Stimulated activated CD4-positive, alpha-beta T cell treated with anti-CD3 and anti-CD28 coated beads, TNF-alpha, amount 100 ng/mL, for 48 hours (primary cell): ENCODE measurements at places on chromosomes 5 and 9.

DNA sequence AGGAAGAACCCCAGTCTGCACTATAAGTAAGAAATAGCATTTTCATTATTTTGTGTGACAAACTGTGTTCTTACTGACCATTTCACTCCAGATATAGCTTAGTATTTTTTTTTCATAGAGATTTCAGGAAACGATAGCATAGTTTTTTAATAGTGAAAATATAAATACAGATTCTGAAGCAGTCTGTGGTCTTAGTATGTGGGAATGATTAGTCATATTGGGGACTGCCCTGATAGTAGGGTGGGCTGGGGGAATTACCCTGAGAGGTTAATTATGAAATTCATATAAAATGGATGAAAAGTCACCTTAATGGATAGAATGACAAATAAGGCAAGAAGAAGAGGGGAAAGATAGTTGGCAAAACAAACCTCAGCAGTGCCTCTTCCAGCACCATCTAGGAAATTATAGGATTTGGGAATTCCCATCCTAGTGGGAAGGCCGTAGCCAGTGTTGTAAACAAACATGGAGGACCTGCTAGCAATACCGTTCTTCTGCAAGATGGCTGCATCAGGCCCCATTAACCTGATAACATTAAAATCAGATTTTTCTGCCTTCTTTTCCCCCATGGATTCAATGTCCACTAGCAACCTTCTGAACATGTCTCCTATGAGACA lies 23.7 kb upstream of the NR3C1 start:
- no peak for DNase-seq

DNA sequence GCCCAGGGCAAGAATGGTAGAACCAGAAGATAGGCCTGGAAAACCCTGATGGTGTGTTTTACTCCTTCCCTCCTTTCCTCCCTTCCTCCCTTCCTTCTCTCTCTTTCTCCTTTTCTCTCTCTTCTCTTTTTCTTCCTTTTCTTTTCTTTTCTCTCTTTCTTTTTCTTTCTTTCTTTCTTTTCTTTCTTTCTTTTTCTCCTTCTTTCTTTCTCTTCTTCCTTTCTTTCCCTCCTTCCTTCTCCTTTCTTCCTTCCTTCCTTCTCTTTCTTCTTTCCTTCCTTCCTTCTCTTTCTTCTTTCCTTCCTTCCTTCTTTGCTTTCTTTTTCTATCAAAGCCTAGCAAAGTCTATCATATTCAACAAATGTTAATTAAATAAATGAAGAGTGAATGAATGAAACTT lies 24.0 kb upstream of the UBE2QL1 start:
- DNase-seq, result no peak

GRCh38 chr5:131419877-131420276 lies 156.0 kb downstream of the CDC42SE2 start:
- DNase-seq, result no peak

DNA sequence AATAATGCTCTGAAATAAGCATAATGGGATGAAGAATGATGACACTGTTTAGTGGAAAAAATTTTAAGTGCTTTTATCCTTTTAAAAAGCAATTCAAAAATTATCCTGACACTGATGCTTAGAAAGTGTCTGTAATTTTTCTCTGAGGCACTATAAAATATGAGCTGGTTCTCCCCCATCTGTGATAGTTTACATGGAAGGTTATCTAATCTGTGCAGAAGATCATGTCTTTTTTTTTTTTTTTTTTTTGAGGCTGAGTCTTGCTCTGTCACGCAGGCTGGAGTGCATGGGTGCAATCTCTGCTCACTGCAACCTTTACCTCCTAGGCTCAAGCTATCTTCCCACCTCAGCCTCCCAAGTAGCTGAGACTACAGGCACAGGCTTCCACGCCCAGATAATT lies 15.2 kb upstream of the TAF11L2 start:
- DNase-seq, result no peak

DNA sequence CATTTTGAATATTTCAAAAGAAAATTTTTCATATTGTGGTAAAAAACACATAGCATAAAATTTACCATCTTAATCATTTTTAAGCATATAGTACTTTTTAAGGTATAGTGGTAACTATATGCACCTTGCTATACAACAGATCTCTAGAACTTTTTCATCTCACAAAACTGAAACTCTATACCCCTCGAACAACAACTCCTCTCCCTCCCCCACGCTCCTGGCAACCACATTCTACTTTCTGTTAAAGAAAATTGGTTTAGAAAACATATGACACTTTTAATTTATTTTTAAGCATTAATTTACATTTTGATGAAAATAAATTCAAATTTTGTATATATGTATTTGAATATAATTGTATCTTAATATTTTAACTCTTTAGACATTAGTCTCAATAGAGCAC lies 147.2 kb upstream of the EFNA5 start:
- no peak for DNase-seq

DNA sequence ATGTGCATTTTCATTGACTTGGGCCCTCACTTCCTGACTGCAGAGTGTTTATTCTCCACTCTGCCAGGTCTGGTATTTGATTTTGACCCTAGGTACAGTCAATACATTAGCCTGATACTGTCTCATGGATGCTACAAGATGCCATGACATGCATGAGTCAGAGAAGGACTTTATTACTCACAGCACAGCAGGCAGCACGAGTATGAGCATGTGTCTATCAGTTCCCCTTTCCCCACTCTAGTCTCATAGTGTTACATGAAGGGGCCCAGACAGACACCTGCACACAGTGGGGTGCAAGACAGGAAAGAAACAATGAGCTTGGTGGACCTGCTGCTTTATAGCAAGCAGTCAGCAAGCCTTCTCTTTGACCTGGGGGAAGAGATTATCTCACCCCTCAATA lies 19.6 kb downstream of the ITGA2 start:
- no peak for DNase-seq

GRCh38 chr5:143355710-143356109 lies 47.8 kb downstream of the NR3C1 start:
- no peak for DNase-seq

GRCh38 chr5:34586117-34586885 lies 69.8 kb upstream of the RAI14 start:
- no peak for DNase-seq

DNA sequence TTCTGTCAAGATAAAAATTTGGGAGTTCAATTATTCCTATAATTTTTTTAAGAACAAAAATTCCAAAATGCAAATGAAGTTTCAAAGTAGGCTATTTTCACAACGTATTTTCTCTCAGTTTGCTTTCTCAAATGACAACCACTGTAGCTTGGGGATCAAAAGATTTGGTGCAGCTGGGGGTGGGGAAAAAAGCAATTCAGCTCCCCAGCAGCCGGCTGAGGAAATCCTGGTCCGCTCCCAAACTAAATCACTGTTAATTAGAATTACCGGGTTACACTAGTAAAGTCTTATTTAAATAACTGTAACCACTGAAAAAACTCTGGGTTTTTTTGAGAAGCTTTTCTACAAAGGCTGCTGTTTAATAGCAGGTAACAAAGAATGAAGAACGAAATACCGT lies 5.7 kb downstream of the NR6A1 start:
- no peak for DNase-seq
